ENCODE measurements at places on chromosomes 16 and 17.

- DNase-seq: no peak
These were observed 13.6 kb downstream of the CHD9 start for GRCh38 chr16:53068423-53068833.

- DNase-seq: peak; percentile 65
These were observed 80.4 kb downstream of the EFCAB5 start for GRCh38 chr17:30021708-30022317.

DNA sequence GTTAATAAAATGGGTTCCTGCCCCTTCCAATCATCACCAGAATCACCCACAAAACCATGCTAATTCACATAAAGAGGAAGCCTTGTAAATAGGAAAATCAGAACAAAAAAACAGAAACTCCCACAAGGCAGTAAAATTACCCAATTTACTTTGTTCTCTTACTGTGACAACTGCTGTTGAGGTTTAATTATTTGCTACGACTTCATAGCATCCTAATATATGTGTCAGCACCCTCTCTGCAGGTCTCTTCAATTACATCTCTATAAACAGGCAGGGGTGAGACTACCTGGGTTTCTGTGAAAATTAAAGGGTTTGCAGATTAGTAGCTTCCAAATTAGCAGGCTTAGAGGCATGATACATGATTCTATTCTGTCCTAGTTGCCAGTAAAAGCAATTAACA, 2.7 kb downstream of the WDR59 start:
- DNase-seq: no peak

DNA sequence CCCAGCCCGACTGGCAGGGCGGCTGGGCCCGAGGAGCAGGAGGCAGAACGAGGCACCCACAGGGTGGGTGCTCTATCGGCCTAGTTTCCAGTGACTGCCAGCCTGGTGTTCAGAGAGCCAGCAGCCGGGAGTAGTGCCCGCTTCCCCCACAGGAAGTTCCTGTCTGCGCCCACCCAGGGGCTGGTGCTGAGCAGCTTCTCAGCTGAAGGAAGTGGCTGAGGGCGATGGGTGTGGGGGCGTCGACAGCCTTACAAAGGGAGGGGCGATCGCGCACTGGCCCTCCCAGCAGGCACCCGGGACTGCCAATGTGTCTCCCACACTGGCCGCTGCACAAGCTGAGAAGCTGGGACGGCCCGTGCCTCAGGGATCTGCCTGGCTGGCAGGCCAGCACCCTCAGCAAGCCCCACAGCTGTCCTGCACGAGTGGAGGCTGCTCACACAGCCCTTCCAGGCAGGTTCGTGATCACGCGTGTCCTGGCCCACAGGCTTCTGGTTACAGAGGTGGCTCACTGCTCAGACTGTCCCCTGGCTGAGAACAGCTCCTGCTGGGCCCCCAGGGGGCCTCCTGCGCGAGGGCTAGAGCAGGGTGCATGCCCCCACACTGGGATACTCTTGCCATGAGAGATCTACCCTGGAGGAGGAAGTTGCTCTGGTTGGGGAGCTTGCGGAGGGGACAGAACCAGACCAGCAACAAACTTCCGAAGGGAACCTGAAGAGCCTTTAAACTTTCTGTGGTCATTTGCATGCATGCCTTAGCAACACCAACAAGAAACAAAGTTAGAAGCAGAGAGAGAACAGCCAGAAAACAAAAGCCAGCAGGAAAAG, 2.5 kb downstream of the RNF166 start:
- no peak for DNase-seq

DNA sequence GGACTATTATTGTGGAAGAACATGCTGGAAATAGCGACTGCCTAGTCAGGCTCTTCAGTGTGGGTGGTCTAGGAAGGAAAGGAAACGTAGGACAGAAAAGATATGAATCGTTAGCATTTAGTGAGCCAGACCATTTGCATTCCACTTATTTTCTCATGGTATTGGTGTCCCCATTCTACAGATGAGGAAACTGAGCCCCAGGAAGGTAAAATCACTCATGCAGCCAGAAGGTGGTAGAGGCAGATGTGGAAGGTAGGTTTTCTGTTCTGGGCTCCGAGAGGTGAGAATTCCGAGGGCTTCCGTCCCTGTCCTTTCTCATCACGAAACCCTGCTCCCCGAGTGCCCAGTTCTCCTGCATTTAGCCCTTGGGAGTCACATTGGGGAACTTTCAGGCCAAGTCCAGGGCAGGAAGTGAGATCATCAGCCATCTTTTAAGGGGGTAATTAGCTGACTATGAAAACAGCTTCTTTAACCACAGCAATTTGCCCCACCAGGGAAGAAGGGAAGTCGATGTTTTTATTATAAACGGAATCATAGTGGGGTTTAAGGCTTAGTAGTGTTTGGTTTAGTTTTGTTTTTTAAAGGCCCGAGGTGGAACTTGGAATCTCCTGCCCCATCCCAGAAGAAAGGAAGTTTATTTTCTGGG, 110.7 kb upstream of the IRX3 start:
- no peak for DNase-seq

- no peak for DNase-seq
These were observed 1.9 kb downstream of the GPR142 start for GRCh38 chr17:74369221-74369620.

DNA sequence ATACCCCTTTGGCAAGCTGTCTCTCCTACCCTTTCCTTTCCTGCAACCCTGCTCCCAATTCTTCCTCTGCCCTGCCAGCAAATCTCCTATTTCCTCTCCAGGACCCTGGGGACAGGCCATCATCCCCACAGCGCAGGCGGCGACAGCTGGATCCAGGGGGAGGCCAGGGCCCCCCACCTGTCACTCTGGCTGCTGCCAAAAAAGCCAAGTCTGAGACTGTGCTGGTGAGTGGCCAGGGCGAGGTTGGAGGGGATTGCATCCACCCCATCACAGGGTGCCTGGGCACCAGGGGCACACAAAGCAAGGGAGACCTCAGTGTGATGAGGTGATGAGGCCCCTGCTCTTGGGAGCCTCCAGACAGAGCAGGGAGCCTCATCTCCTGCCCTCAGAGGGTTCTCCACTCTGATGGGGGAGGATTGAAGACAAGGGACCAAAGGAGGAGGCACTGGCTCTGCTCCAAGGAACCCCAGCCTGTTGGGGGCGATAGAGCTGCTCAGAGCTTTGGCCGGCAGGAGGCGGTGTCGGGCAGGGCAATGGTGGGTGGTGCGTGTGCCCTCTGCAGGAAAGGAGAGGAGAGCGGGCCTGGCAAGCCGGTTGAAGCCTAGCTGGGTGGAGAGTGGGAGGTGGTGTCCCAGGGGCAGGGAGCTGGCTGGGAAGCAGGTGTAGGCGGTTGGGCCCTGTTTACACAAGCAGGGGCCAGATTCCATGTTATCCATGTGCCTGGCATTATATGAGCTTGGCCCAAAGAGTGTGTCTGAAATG, 15.6 kb upstream of the PDK2 start:
- DNase-seq: peak; percentile 83

- no peak for DNase-seq
These were observed 72.6 kb downstream of the SYCE1L start for GRCh38 chr16:77271532-77272426.

DNA sequence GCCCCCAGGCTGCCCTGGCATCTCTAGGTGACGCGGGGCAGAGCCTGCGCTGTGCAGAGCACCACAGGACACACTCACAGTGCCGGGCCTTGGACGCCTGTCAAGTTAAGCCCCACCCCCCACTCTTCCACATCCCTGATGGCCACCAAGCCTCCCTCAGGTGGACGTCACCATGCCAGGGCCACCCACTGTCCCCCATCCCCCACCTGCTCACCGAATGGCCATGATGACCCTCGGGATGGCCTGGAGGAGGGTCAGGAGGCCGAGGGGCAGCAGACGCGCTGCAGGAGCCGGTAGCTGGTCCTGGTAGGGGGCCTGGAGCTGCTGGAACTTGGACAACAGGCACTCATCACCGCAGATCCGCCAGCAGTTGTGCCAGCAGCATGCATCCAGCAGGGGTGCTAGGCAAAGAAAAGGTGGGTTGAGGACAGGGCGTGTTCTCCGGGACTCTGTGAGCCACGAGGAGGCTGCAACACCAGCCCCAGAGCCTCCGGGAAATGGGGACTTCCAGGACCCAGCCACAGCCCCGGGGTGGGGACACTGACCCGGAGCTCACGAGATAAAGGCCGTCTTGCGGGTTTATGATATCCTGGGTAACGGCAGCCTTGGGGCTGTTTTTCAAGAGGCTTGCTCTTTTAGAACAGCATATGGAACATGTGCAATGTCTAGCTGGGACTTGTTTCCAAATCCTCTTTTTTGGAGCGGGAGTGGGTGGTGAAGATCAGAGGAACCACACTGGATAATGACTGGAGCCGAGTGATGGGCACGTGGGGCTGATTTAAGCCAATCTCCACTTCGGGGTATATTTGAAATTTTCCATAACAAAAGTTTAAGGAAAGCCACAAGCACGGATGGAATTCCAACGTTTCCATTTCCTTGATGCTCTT, 11.4 kb downstream of the C16orf95 start:
- DNase-seq: no peak

- no peak for DNase-seq
These were observed 6.6 kb downstream of the CHMP6 start for GRCh38 chr17:80998118-80998747.

DNA sequence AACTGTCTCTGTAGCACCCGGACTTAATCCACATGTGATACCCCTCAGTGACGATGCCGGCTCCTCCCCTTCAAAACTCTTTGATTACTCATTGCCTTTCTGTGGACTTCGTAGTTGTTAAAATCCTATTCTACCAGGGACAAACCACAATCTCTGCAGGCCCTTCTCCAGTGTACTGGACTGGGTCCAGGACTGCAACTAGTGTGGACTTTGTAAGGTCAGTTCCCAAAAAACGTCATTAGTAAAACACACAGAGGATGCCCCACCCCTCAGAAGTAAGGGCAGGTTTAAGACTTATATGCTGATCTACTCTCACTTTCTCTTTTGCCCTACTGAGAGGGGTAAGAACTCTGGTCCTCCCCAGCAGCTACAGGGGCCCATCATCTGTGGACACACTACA, 10.5 kb upstream of the NUDT7 start:
- no peak for DNase-seq

DNA sequence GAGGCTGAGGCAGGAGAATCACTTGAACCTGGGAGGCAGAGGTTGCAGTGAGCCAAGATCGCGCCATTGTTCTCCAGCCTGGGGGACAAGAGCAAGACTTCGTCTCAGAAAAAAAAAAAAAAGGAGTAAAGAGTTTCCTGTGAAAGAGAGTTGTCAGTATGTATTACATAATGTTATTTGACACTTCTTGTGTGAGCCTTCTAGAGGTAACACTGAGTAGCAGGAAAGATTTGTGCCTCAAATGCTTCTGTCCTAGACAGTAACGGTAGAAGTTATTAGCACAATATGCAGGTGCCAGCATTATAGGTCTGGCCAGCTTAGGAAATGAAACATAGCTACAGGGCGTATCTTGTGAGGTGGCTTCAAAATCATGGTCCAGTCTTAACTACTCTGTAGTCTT, 6.2 kb downstream of the RPS6KB1 start:
- DNase-seq: no peak

DNA sequence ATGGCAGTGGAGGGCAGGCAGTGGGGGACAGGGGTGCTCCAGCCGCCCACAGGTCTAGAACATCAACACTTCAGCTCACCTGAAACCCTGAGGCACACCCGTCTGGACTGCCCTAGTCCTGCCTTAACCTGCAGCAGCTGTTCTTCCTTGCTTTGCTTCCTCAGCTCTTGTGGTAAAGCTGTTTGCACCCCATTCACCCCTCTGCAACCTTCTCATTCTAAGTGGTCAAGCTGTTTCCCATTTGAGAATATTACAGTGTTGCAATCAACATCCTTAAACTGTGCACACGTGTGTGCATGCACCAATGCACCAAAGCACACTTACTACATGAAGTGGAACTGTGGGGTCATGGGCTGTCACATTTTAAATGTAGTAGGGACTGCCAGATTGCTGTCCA, 32.4 kb downstream of the SCNN1B start:
- DNase-seq: no peak

GRCh38 chr16:54443352-54443751, 156.8 kb upstream of the IRX3 start:
- no peak for DNase-seq

GRCh38 chr16:63239065-63239570, 1202.9 kb upstream of the CDH8 start:
- no peak for DNase-seq

DNA sequence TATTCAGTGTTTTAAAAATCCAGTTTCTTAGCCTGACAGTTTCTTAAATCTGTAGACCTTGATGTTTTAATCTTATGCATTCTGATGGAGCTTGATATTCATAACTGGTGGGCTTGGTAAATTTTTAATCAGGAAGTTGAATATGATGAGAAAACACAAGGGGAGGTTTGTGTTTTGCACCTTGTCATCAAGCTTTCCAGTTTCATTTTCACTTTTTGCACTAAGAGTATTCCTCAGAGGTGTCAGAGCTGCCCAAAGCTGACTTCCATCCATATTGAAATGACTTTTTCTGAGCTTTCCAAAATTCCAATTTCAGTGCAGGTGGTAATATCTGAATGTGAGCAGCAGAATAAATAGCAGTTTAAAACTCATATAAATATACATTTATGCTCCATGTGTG, 555.0 kb upstream of the RBFOX1 start:
- peak; percentile 37 for DNase-seq

DNA sequence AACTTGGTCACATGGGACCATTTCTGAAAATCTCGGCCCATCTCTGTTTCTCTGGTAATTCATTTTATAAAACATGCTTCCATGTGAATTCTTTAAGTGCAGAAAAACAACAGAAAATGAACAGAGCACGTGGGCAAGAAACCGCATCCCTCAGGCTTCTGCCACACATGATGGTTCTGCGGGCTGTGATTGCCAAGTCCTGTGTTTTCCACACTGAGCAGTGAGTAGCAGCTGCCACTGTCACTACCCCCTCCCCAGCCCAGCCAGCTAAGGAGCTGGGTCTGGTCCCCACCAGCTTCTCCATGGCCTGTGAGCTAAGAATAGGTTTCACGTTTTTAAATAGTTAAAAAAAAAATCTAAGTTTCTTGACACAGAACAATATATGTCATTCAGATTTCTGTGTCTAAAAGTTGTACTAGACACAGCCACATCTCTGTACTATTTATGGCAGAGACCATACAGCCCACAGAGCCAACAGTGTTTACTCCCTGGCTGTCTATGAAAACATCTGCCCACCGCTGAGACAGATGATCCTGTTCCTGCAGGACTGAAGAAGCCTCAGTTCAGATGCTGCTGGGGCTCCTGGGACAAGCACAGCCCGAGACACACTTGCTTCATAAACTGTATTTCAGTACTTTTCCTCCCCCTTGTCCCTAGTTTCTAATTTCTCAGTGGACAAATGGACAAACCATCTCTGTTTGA, 41.5 kb downstream of the USP22 start:
- no peak for DNase-seq

- DNase-seq: peak; percentile 94
These were observed 16.3 kb upstream of the AURKB start for GRCh38 chr17:8226536-8227237.

- peak; percentile 16 for DNase-seq
These were observed 765 bp downstream of the MYO18A start for GRCh38 chr17:29179232-29180033.

GRCh38 chr16:86241681-86242080, 268.6 kb upstream of the FOXF1 start:
- no peak for DNase-seq

- DNase-seq: no peak
These were observed 7.8 kb downstream of the SUPT4H1 start for GRCh38 chr17:58344047-58344790.

- DNase-seq: no peak
These were observed 14.2 kb downstream of the TRPV3 start for GRCh38 chr17:3543453-3543852.

GRCh38 chr17:62821189-62822079, 13.3 kb upstream of the MARCHF10 start:
- DNase-seq: no peak

All from ACHN (cell line).